ENCODE measurements at places on chromosomes 6 and 20. TPM values are rescaled to one million over a fixed set of nuclear protein-coding genes. Genes with fewer than 3 reads are reported as not detected.
A peak's percentile ranks its signal among the peaks of the same experiment; 100 is the strongest.

TPD52L1 gene
- total RNA-seq = 2.9 TPM

GRCh38 chr20:46206025-46206424 is 87.9 kb downstream of the CD40 start:
- peak; percentile 25 for DNase-seq

GRCh38 chr6:44002593-44003344 is 124.5 kb downstream of the MRPL14 start:
- DNase-seq = no peak

GRCh38 chr6:42889815-42890214 is 10.4 kb downstream of the RPL7L1 start:
- no peak for DNase-seq

KCNK5 gene
- total RNA-seq = 0.77 TPM

- DNase-seq = peak; percentile 13
Observed at GRCh38 chr6:104995989-104996617, 39.2 kb downstream of the LIN28B start.

DNA sequence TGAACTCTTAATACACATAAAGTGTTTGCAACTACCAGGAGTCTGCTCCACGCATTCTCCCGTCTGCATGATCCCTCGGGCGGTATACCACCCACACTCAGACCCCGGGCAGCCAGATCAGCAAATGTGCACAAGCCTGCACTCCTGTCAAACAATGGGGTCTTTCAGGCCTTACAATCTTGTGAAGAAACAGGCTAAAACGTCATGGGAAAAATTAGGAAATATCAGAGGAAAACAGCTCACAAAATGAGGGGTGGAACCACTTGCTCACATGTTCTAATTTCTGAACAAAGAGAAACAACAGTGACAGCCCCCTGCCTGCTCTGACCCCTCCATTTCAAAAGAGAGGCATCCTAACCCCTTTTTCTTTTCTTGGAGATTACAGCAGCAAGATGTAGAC is 69.4 kb downstream of the BACH2 start:
- no peak for DNase-seq

GRCh38 chr20:32810941-32811340 is 8.8 kb upstream of the MAPRE1 start:
- DNase-seq = no peak

DNA sequence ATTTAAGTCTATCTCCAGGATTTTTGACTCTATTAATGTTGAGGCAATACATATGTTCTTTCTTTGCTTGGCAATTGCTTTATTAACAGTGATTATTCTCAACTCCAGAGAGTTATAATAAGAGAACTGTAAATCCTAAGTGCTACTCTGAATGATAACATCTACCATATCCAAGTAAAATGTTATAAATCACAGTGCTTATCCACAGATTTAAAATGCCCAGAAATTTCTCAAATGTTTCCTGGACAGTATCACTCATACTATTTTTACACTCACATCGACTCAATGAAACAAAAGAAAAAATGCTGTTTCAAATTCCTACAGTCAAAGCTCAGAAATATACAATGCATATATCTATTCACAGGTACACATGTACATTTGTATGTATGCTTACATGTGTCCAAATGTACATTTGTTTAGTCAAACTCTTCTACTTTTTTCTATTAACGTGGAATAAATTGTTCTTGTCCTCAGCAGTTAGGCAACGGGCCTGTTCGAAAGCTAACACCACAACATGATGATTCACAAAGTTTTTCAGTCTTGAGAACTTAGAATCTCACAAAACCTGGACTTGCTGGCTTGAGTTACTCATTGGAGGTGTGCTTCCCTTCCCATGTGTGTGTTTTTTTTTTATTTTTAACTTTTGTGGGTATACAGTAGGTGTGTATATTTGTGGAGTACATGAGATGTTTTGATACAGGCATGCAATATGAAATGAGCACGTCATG is 193.0 kb downstream of the GJA10 start:
- DNase-seq = no peak

DNA sequence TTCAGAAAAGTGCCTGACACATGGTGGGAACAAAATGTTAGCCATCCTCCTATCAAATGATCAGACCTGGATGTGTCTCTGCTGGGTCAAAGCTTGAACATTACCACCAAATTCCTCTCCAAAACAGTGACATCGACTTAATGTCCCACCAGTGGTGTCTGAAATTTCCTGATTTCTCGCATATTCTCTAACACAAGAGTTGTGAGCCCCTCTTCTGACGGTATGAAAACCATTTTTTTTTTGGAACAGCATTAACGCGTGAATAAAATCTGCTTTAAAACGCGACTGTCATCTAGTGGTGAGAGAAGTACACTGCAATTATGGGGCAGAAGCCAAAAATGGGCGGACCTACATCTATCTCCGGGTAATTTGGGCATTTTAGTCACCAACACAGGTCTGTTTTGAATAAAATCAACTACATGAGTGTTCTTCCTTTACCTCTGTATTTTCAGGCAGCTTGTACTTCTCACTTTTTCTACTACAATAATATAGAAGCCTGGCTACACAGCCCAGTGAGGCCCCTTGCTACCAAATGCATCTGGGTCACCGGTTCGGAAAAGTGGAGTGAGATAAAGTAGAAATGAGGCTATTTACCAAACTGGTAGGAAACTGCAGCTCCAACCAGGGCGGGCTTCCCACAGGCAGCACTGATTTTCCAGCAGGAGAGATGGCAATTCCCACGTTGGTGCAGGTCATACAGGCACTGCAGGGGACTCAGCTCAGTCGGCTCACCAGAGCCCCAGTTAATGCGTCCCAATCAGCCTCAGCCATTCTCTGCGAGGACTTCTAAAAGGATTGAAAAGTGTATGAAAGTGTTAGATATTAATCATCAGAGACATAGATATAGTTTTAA is 27.4 kb downstream of the MGME1 start:
- DNase-seq = no peak

- no peak for DNase-seq
Observed at GRCh38 chr20:35726842-35727711, 15.0 kb downstream of the RBM39 start.

- no peak for DNase-seq
Observed at GRCh38 chr20:57785720-57786119, 75.9 kb upstream of the PMEPA1 start.

- no peak for DNase-seq
Observed at GRCh38 chr6:107894809-107895396, 63.1 kb downstream of the SEC63 start.

UST gene
- 0.15 TPM for total RNA-seq

CCN5 gene
- 15.2 TPM for total RNA-seq

RFX6 gene
- not detected for total RNA-seq

BFSP1 gene
- 6.9 TPM for total RNA-seq

FAM209B gene
- not detected for total RNA-seq

AKAP7 gene
- total RNA-seq = 3.2 TPM

GRCh38 chr20:34622821-34623451 is 54.0 kb downstream of the PIGU start:
- DNase-seq = no peak

- no peak for DNase-seq
Observed at GRCh38 chr6:137260217-137260616, 41.0 kb upstream of the IFNGR1 start.

DNA sequence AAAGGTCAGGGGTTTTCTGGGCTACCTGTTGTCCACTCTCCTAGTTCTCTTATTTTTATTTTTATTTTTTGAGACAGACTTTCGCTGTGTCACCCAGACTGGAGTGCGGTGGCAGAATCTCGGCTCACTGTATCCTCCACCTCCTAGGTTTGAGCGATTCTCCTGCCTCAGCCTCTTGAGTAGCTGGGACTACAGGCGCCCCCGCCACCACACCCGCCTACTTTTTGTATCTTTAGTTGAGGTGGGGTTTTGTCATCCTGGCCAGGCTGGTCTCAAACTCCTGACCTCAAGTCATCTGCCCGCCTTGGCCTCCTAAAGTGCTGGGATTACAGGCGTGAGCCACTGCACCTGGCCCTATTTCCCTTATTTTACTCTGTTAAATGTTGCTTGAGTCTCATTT is 149.0 kb downstream of the EYA4 start:
- DNase-seq = no peak

C6orf15 gene
- total RNA-seq = not detected

DNA sequence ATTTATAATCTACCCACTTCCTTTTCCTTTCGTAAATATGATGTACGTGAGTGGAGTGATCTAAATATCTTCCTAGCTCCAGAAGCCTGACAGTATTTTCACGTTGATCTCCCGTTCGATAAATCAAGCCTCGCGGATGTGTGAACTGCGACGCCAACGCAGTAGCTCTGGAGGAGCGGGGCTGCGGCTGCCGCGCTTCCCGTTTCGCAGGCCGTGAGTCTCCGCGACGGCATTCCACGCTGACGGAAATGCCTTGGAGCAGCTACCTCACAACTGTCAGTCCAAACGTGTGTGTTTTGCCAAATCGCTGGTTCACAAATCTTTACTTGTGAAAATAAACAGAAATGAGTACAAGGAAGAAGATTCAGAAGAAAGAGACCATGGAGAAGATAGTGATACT is 41.2 kb downstream of the BTBD3 start:
- no peak for DNase-seq

PHACTR1 gene
- 0.05 TPM for total RNA-seq

DNA sequence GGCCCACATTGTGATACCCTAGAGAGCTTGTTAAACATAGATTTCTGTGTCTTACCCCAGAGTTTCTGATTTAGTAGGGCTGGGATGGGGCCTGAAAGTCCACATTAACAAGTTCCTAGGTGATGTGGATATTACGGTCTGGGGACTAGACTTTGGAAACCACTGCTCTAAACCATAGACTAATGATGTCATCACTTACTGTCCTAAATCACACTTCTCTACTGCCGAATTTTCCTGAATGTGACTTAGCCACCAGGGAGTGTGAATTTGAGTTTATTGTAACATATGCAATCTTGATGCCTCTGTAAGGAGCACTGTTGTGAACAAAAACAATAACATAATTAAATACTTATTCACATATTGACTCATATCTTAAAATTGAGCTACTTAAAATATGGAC is 165.6 kb downstream of the BTBD3 start:
- no peak for DNase-seq

- DNase-seq = no peak
Observed at GRCh38 chr6:157832250-157832967, 9.4 kb downstream of the SNX9 start.

LY6G6C gene
- total RNA-seq = 0.23 TPM

DNA sequence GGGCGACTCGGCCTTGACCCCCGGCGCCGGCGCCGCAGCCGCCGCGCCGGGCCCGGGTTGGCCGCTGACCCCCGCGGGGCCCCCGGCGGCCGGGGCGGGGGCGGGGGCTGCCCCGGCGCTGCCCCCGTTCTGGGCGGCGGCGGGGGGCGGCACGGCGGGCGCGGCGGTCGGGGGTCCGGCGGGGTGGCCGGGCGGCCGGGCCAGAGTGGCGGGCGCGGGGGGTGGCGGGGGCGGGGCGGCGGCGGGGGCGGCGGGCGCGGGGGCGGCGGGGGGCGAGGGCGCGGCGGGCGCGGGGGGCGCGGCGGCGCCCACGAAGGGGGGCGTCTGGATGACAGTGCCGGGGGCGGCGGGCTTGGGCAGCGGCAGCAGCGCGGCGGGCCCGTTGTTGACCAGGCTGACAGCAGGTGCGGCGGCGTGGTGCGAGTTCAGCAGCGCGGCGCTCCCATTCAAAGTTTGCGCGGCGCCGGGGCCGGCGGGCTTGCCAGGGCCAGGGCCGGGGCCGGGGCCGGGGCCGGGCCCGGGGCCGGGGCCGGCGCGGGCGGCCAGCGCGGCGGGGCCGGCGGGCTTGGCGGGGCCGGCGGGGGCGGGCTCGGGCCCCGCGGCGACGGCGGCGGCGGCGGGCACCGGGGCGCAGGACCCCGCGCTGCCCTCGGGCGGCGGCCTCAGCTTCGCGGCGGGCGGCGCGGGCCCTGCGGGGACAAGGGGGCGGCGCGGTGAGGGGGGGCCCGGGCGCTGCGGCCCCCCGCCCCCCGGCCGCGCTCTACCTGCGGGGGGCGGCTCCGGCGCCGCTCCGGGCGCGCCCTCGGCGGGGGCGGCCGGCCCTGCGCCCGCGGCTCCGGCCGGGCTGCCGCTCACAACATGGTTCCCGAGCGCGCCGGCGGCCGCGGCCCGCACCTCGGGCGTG is 659 bp downstream of the TAF4 start:
- DNase-seq = no peak

DNA sequence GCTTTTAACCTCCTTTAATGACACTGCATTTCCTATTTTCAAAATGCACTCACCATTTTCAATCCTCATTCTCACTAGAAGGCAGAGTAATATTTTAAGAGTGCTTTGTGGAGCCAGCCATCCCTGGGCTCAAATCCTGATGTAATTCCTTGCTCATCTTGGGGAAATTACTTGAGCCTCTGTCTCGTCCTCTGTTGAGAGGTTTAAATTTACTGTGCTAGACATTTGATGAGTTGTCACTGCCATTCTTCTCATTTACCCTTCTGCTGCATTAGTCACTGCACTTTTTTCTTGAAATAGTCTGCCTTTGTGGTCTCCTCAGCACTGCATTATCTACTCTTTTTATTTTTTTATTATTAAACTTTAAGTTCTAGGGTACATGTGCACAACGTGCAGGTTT is 150.0 kb upstream of the HDDC2 start:
- DNase-seq = no peak

DNA sequence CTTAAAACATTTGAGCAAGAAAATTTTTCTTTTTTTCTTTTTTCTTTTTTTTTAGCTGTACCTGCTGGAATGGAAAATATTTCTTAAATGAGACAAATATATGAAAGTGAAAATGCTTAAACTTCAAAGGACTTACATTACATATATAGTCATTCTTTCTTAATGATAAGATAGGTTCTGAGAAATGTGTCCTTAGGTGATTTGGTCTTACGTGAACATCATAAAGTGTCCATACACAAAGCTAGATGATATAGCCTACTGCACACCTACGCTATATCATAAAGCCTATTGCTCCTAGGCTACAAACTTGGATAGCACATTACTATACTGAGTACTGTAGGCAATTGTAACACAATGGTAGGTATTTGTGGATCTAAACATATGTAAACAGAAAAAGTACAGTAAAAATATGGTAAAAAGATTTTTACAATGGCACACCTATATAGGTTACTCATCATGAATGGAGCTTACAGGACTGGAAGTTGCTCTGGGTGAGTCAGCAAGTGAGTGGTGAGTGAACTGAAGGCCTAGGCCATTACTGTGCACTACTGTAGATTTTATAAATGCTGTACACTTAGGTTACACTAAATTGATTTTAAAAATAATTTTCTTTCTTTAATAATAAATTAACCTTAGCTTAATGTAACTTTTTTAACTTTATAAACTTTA is 54.6 kb downstream of the RPP21 start:
- DNase-seq = no peak

- no peak for DNase-seq
Observed at GRCh38 chr20:5065166-5065878, 54.4 kb downstream of the PCNA start.

DNA sequence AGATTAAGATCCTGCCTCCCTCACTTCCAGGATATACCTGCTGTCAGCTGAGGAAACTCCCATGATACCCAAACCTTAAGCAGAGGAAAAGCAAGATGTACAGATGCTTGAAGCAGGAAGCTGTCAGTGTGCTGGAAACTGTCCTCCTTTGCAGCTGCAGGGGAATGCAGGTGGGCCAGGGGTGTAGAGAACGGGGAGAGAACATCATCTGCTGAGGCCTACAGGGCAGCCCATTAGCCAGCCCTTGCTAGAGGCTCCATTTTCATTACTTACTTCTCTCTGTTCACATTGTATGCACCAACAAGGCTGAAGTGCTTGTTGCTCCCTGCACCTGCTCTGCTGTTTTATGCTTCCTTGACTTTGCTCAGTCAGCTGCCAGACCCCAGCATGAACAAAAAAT is 119.1 kb downstream of the PRND start:
- DNase-seq = no peak
